Brain (organoid and tissue), 16 donors: ENCODE measurements at places on chromosomes 13 and 19. TPM values are rescaled to one million over a fixed set of nuclear protein-coding genes. Genes with fewer than 3 reads are reported as not detected.

S1PR5 gene
- polyA plus RNA-seq = 19.0 TPM

TMEM145 gene
- polyA plus RNA-seq = 17.6 TPM

FUT1 gene
- 7.9 TPM for polyA plus RNA-seq

HPN gene
- polyA plus RNA-seq = 3.9 TPM

DLEU7 gene
- polyA plus RNA-seq = 0.98 TPM

ZNF544 gene
- 38.9 TPM for polyA plus RNA-seq

- DNase-seq = no peak
These were observed 575 bp downstream of the SHFL start for GRCh38 chr19:10086591-10087192.

- no peak for DNase-seq
These were observed 492.7 kb downstream of the GPC5 start for GRCh38 chr13:91891141-91891540.

DNA sequence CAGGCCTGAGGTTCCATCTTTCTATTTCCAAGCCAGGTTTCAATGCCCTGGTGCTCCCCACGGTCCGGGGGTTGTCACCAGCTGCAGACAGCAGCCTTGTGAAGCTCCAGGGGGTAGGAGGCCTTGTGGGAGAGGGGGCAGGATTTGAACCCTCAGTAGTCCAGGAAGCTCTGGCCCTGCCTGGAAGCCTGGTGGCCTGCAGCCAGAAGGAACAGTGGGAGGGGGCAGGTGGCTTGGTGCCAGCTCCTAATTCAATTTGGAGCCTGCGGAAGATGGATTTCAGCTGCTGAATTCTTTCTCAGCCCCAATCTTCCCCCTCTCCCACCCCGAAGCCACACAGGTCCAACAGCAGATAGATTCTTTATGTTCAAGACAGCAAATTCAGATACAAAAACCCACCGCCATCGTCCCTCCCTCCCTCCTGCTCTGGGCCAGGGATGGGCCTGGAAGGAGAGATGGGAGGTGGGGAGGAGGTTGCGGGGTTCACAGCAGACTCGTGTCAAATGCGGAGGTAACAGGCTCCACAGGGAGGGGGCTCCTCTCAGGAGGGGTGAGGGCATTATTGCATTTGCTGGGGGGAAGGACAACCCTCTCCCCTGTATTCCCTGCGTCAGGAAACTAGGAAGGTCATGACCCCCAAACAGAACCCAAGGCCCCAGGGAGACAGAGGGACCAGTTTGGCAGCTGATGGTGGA lies 2.4 kb upstream of the PTGER1 start:
- DNase-seq = no peak

DNA sequence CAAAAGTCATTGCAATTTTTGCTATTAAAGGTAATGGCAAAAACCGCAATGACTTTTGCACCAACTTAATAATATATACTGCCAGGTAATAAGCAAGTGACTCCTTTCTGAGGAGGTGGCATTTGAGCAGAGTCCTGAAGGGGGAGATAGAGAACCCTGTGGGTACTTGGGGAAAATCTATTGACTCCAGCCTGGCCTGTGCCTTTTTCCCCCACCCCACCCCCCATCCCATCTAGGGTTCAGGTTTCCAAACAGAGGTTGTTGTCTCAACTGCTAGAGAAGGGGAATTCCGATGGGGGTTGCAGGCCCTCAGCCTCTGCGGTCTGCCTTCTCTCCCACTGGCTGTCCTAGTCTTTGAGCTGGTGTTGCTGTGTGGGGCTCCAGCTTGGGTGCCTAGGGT lies 11.5 kb downstream of the S1PR2 start:
- DNase-seq = no peak

DNA sequence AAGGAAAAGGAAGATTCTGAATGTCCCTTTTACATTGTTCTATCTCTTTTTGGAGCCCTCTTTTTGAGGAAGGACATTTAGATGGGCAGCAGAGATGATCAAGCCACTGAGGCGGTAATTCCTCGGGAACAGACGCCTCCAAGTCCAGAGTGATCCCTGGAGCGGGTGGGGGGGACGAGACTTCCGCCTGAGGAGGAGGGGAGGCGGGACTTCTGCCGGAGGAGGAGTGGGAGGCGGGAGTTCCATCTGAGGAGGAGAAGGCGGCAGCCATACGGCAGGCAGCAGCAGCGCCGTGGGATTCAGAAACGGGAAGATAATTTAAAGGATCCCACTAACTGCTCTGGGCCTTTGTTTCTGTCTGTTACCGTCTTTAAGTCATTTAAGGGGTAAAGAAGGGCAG lies 37.6 kb upstream of the CD177 start:
- DNase-seq = no peak

GRCh38 chr13:46165485-46166223 lies 16.3 kb downstream of the LCP1 start:
- no peak for DNase-seq

GRCh38 chr13:51435002-51435578 lies 17.7 kb downstream of the INTS6 start:
- peak; percentile 42 for DNase-seq

- no peak for DNase-seq
These were observed 68.3 kb downstream of the SLC6A16 start for GRCh38 chr19:49256691-49257090.

DNA sequence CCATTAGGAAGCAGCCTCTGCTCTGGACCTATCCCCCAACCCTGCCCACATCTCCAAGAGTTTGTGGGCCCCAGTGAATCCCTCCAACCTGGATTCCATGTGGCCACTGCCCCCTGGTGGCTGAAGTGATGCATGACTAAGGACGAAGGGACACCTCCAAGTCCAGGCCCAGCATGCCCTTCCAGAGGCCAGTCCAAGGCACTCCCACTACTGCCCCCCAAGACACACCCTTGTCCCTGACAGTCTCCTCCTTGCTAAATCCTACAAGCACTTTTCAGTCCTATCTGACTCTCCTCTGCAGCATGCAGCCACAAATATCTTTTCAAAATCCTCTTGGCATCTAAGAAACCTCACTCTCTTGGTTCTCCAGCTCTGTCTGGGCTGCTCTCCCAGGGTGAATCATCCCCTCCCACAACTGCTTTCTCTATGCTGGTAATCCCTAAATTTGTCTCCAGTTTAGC lies 33.0 kb downstream of the DEDD2 start:
- DNase-seq = peak; percentile 96

DNA sequence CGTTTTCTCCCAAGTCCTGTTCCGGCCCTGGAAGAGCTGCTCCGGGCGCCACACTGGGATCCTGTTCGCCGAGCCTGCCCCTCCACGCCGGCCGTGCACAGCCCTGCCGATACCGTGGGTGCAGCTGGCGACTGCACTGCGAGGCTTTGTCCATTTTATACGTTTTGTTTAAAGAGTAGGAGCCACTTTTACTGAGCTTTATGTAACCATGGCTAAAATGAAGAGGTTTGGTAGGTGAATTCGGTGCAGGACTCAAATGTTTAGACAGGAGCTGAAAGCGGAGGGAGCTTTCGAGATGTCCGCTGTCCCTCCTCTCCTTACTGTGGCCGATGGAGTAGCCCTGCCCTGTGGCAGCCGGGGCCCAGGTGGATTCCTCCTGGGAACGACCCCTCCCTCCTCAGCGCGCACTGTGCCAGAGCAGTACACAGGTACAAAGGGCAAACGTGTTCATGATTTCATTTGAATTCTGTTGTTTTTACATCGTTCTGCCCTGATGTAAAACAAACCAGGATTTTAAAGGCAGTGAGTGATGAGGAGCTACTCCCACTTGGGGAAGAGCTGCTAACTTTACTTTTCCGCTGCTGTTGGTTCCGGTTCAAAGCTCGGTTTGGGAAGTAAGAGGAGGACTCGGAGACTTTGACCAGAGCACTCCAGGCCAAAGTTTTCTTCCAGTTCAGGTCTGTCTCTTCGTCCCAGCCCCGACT lies 1.7 kb downstream of the COL4A2 start:
- DNase-seq = no peak

- DNase-seq = no peak
These were observed 97.5 kb downstream of the MAB21L1 start for GRCh38 chr13:35378939-35379338.
